ENCODE measurements at places on chromosomes 1 and 21.
A peak's percentile ranks its signal among the peaks of the same experiment; 100 is the strongest.

DNA sequence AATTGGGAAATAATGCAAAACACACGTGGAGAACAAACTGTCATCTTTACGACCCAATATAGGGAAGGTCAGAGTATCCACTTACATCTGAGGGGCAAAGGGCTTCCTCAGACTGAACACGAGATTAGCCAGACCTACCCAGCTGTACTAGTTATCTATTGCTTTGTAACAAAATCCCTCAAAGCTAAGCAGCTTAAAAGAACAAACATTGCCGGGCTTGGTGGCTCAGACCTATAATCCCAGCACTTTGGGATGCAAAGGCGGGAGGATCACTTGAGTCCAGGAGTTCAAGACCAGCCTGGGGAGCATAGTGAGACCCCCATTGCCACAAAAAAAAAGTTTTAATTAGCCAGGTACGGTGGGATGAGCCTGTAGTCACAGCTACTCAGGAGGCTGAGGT, 262.8 kb downstream of the LTN1 start:
- no peak for DNase-seq

GRCh38 chr1:220219865-220220698, 52.2 kb downstream of the RAB3GAP2 start:
- no peak for DNase-seq

DNA sequence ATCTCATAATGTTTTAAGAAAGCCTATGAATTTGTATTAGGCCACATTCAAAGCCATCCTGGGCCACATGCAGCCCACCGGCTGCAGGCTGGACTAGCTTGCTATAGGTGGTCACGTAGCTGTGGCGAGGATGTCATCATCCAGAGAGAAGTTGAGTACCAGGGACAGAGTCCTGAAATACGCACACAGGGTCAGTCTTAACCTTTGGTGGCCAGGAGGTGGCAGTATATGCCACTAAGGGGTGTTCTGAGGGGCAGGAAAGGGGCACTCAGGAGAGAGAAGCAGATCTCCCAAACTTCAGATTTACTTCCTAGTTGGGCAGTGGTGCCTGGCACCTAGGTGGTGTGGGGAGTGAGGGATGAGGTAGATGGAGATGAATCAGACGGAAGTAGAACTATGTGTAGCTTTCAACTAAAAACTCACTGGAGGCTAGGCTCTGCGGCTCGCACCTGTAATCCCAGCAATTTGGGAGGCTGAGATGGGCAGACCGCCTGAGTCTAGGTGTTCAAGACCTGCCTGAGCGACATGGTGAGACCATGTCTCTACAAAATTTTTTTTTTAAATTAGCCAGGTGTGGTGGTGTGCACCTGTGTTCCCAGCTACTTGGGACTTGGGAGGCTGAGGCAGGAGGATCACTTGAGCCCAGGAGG, 16.3 kb upstream of the CDK18 start:
- peak; percentile 31 for DNase-seq

GRCh38 chr1:57163325-57163724, 197.5 kb upstream of the C8B start:
- DNase-seq: no peak

- peak; percentile 13 for DNase-seq
These were observed 102.8 kb downstream of the CDC7 start for GRCh38 chr1:91603409-91603808.

GRCh38 chr1:14970115-14970798, 183.3 kb upstream of the TMEM51 start:
- no peak for DNase-seq

DNA sequence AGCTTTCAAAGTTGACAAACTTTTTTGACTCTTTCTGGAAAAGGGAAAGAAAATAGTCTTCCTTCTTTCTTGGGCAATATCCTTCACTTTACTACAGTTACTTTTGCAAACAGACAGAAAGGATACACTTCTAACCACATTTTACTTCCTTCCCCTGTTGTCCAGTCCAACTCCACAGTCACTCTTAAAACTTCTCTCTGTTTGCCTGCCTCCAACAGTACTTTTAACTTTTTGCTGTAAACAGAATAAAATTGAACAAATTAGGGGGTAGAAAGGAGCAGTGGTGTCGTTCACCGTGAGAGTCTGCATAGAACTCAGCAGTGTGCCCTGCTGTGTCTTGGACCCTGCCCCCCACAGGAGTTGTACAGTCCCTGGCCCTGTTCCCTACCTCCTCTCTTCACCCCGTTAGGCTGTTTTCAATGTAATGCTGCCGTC, 160.8 kb upstream of the SGIP1 start:
- DNase-seq: no peak

Measured in activated CD4-positive, alpha-beta T cell treated with anti-CD3 and anti-CD28 coated beads for 24 hours (primary cell).